Choroid plexus epithelial cell (primary cell): ENCODE measurements at places on chromosomes 7 and 10.
A peak's percentile ranks its signal among the peaks of the same experiment; 100 is the strongest.

DNA sequence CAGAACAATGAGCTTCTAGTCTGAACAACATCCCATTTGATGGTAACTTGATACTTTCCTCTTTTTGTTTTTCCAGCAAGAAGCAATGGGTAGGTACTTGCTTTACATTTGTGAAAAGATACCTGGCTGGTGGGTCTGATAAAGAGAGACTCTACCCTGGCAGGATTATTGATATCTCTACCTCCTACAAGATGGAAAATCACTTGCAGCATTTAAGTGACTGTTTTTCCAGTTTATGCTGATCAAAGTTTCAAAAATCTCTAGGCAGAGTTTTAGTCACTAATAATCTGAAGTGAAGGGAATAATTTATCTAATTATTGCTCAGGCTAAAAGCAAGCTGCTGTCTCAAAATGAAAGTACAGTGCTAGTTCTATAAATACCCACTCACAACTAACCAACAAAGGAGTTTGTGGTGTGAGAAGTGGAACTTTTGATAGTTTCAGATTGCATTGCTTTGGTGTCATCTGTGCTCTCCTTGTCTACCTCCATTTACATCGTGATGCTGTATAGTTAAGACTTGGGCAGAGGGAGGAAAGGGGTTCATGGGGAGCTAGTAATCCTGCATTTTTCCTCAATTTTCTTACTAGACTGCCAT, 86.0 kb upstream of the ANKRD1 start:
- peak; percentile 6 for DNase-seq

DNA sequence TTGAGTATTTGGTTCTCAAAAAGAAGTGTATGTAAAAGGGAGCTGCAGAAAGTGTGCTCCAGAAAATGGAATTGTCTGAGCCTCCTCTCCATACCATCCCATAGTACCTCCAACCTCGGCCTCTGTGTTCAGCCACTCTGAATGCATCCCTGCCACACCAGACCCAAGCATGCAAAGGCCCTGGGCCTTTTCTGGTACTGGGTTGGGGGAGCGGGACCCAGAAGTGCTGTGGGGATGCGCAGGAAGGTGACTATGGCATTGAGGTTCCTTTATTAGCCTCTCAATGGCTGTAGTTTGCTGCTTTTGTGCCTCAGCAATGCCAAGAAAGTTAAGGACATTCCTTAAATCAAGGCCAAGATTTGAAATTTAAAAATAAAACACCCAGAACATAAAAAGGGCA, 2.1 kb upstream of the KCNMA1 start:
- no peak for DNase-seq

GRCh38 chr7:120189623-120190022, 83.4 kb upstream of the KCND2 start:
- DNase-seq = no peak

- DNase-seq = no peak
These were observed 290.6 kb downstream of the PRPF18 start for GRCh38 chr10:13877154-13877909.

- DNase-seq = no peak
These were observed 2.8 kb downstream of the SAMD9L start for GRCh38 chr7:93145354-93145753.

DNA sequence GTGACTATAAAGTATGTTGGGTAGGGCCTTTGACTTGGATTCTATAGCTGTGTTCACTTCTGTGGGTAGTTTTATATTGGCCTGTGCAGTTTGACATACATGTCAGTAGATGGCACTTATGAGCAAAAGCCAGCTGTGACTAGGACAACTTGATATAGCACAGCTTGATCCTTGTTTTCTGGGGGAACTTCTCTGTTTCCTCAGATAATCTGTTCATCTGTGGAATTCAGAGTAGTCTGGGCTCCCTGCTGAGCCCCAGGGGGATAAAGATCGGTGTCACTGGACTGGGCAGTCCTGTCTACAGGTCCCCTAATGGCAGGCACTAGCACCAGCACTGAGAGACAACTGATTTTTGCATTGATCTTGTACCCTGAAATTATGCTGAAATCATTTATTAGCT, 25.4 kb downstream of the CYP2C9 start:
- DNase-seq = peak; percentile 66

GRCh38 chr10:122190176-122190943, 80.7 kb upstream of the BTBD16 start:
- no peak for DNase-seq

GRCh38 chr10:119541459-119542356, 811 bp downstream of the RGS10 start:
- DNase-seq = peak; percentile 7

DNA sequence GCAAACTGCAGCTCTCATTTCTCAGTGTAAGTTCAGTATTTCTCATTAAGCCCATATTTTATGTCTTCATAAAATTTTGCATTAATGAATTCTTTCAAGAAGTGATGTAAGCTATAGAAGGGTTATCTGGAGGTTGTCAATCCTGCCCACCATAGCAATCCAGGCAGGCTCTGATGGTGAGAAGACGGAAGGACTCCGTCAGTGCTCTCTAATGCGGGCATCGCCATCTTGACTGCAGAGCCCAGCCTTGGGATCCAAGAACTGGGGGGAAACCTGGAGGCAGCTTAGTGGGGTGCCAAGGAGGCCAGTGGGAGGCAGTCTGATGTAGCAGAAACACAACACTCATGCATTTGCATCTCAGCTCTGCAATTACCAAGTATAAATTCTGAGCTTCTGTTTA, 707.4 kb upstream of the NRP1 start:
- no peak for DNase-seq

- no peak for DNase-seq
These were observed 186.1 kb downstream of the WDR37 start for GRCh38 chr10:1241973-1242935.

- no peak for DNase-seq
These were observed 17.5 kb upstream of the CDK1 start for GRCh38 chr10:60760711-60761210.

GRCh38 chr10:74837743-74838142, 11.3 kb downstream of the KAT6B start:
- DNase-seq = no peak

- no peak for DNase-seq
These were observed 10.0 kb downstream of the WDR91 start for GRCh38 chr7:135201350-135201749.
